ENCODE measurements at places on chromosomes 4 and X.

DNA sequence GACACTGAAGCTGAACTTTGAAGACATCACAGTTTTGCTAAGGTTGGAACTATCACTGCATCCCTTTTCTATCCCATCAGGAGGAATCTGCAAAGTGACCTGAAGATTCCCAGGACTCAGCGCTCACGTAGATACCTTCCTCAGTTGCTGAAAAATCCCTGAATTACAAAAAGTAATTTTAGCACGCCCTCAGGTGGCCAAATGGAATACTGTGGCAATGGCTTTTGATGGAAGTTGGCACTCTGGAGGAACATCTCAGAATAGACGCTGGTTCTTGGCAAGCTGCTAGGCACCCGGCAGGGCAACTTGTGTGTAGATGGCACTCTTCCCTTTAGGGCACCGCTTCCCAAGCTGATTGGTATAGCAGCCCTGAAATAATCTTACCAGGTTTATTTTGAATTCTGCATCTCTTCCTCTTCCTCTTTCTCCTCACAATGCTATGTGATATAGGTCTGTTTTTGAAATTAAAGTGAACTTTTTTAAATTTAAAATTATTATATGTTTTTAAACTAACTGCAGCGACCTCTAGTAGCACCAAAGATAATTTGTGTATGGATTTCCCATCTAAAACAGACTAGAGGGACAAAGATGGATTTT is 16.3 kb upstream of the ESX1 start:
- DNase-seq, result no peak

GRCh38 chr4:1375051-1375721 is 28.2 kb downstream of the UVSSA start:
- no peak for DNase-seq

DNA sequence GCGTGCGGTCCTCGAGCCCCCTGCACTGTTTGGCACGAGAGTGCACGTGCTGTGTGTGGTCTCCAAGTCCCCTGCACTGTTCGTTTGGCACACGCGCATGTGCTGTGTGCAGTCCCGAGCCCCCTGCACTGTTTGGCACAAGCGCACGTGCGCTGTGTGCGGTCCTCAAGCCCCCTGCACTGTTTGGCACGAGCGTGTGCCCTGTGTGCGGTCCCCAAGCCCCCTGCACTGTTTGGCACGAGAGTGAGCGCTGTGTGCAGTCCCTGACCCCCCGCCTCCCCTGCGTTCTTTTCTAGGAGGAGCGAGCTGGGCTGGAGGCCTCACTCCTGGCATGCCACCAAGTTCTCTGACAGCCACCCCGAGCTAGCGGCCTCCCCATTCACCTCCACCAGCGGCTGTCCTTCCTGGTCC is 76.5 kb upstream of the CLDN34 start:
- no peak for DNase-seq

GRCh38 chrX:130171446-130172126 is at the start of gene RAB33A:
Gene RAB33A, plus strand, starts transcription at chrX:130171962. Its CDS starts 101 bp downstream, at chrX:130172063.
- peak; percentile 28 for DNase-seq

DNA sequence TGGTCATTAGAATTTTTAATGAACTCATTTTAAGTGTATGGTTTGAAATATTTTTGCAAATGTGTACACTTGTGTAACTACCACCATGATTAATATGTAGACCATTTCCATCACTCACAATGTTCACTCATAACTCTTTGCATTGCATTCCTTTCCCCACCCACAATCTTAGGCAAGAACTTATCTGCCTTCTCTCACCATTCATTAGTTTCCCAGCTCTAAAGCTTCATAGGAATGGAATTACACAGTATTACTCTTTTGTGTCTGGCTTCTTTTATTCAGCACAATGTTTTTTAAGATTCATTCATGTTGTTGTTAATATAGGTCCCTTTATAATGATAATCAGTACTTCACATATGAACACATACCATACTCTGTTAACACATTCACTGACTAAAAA is 106.1 kb downstream of the ARAP2 start:
- DNase-seq, result peak; percentile 90

DNA sequence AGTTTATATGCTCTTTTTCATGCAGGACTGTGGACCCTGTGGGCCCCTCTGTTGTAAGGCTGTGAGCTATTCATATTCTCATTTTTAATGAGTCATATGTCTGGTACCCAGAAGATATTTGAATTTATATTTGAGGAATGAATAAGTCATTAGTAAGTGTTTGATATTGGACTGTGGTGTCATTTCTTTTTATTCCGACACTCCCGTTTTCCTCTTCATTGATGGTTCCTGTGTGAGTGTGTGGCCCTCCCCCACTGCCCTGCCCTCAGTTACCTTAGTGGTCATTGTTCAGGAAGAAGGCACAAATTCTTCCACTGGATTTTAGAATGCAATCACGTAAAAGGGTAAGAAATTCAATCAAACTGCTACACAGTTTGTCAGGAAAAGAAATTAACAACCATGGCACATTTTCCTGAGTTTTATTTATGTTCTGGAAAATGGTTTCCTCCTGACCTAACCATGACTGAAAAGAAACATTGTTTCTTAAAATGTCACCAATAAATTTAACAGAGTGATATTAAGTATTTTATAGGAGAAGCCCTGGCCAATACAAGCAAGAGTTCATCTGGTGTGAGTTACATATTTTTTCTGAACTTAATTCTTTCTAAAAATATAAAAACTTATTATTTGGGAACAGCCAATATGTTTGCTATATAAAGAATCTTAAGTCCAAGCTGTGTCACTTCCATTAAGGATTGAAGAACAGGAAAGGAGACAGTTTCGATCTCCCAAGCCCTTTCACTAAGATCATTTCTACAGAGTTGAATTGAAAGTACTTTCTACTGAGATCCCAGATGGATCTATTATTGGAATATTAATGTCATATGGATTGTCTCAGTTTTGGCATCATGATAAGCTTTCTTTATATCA is 370.5 kb upstream of the ANXA10 start:
- DNase-seq, result peak; percentile 34

DNA sequence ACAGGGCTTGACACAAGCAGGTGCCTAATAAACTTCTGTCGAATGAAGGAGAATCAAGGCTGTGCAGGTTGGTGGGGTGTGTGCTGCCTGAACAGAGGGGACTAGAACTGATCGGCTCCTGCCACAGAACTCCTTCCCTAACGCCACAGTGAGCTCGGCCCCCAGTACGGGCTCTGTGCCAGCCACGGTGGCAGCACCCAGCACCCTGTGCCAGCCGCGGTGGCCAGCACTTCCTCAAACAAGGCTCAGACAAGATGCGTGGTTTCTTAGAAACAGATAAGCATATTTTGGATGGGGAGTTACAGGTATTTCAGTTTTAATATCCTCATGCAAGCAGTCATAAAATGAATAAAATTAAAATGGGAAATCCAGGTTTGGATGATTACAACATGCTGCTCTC is 26.0 kb upstream of the C4orf50 start:
- no peak for DNase-seq

DNA sequence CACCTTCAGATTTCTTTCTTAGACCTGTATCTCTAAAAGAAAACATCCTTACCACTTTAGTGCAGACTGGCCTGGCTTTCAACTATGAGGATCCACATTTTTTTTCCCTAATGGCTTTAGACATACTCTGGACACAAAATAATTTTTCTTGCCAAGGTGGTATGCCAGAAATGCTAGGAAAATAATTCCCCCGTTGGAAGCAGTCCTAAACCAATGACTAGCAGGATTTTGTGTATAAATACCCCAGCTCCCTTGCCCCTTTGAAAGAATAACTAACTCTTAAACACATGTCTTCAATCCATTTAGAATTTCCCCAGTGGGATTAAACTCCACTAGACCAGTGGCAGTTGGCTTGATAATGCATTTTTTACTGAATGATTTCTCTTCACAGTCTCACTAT is 500.5 kb upstream of the FTHL17 start:
- DNase-seq, result no peak

- DNase-seq, result no peak
These were observed 392.4 kb upstream of the ATOH1 start for GRCh38 chr4:93436000-93436626.

GRCh38 chr4:95193391-95194224 is 355.2 kb downstream of the UNC5C start:
- no peak for DNase-seq

DNA sequence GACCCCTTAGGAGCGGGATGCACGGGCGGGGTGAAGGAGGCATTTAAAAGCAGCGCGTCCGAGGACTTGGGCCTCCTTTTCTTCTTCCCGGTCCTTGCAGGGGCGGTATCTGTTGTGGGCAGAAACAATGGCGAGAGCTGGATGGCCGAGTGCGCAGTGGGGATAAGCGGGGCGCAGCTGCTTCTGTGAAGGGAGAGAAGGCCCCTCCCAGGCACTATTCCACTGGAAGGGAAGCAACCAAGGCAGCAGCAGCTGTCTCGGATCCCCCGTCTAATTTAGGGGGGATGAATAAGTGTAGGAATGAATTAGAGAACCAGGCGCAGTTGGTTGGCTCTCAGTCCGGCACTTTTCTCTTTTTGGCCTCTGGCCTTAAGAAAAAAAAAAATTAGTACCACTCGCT is 995 bp downstream of the SMARCA5 start:
- DNase-seq, result peak; percentile 67

GRCh38 chr4:62159876-62160275 is 959.8 kb downstream of the ADGRL3 start:
- no peak for DNase-seq

GRCh38 chrX:116749943-116750342 is 287.2 kb upstream of the CT83 start:
- no peak for DNase-seq

GRCh38 chr4:112845386-112845785 is 204.1 kb upstream of the ANK2 start:
- no peak for DNase-seq

DNA sequence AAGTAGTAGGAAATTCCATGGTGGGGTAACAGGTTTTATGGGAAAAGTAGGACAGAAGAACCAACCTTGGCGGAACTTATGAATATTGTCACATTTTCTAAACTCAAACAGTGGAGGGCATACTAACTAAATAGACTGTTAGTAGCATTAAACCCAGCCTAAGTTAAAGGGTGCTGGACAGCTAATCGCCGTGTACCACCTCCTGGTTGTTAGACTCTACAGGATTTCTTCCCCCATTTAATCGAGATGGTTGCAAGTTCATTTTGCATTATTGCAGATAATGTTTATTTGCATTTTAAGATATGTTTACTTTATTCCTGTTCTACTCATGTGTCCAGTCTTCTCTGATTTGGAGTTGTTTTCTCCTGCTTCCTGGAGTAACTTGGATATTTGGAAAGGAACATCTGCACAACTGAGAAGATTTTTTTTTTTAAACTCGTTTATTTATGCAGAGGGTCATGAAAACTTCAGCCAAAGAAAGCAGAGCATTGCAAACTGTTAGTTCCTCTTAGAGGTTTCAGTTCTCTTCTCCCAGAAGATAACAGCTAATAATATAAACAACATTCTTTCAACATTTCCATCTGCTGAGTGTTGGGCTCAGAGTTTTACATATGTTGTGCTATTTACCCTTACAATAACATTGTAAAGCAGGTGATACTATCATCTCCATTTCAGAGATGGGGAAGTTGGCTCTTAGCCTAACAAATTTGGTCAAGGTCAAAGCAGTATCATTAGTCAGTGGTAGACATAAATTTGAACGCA is 51.5 kb upstream of the TBC1D9 start:
- DNase-seq, result peak; percentile 93

DNA sequence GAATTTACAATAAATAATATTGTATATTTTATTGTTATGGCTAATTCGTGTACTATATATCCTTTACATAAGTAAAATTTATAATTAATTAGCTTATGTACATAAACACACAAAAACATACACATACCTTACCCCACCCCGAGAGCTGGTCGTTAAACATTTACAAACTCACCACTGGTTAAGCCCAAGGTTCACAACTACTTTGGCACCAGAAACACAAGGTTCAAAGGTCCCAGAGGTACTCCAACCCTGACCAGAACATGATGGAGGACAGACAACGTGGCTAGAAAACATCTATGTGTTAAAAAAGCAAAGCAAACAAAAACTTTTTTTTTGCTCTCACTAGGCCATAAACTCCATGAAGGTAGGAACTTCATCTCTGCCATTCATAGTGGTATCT is 37.7 kb downstream of the SLC25A5 start:
- no peak for DNase-seq

DNA sequence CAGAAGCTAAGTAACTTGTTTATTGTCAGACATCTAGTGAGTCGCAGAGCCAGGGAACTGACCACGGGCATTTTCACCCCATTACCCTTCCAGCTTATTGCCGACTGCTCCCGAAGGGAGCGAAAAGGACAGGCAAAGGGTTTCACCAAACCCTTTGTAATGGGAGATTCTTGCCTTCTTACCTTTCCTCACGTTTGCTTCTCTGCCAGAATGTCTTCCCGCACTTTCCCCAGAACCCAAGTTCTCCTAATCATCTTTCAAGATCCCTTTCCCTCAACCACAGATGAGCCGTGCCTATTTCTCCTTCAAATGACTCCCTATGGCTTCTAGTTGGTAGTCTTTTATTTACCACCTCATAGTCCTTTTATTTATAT is 520 bp upstream of the SRP72 start:
- DNase-seq, result no peak

- peak; percentile 5 for DNase-seq
These were observed 35.3 kb upstream of the DCX start for GRCh38 chrX:111447298-111447697.
